ENCODE measurements at places on chromosomes 3 and 15.
A peak's percentile ranks its signal among the peaks of the same experiment; 100 is the strongest.

- no peak for DNase-seq
Observed at GRCh38 chr3:78139166-78139565, 1099.3 kb downstream of the ROBO2 start.

GRCh38 chr3:73192036-73192738, 130.7 kb downstream of the EBLN2 start:
- peak; percentile 85 for DNase-seq

DNA sequence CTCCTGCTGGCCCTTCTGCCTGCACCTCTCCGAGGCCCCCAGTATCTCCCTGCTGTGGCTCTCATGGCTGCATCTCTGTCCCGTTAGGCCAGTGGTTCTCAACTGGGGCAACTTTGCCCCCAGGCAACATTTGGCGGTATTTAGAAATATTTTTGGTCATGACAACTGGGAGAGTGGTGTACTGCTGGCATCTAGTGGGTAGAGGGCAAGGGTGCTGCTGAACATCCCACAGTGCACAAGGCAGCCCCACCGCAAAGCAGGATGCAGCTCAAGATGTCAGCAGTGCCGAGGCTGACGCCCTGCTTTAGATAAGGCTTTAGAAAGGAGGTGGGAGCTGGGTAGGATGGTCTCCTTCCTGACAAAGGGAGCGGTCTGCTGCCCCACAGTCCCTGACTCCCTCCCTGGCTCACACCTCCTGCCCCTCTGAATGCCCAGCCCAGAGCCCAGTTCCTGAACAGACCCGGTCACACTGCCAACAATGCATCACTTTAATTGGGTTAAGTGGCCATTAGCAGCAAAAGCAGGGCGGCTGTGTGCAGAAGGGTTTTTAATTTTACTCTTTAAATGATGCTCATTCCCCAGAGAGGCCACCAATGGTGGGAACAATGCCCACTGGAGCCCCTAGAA, 68.8 kb upstream of the TMEM115 start:
- peak; percentile 66 for DNase-seq

DNA sequence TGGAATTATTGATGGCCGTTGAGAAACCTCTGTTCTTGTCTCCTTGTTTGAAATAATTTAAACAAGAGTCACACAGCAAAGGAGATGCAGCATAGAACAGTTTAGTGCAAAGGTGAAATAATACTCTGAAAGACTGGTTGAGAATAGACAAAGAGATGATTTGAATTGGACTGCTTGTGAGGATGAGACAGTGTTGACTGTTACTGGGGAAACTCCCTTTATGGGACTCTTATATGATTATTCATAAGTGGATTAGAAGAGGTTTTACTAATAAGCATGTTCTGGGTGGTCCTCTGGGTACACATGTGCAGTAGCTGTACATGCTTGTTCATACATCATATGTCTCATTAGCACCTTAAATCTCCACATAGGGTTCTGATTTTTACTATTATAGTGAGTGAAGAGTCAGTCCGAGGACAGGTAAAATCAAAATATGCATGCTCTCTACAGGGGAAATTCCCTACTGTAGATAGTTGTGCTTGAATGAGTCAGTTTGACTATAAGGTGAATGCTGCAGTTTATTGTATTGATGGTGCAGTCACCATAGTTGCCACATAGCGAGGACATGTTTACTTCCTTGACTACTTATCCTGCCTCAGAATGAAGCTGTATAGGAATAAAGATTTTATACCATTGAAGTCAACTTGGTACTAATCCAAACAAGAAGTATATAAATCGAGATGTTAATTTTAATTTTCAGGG, 498.7 kb downstream of the CNTN6 start:
- DNase-seq, result no peak

GRCh38 chr3:65371053-65371452, 667.7 kb downstream of the MAGI1 start:
- no peak for DNase-seq

DNA sequence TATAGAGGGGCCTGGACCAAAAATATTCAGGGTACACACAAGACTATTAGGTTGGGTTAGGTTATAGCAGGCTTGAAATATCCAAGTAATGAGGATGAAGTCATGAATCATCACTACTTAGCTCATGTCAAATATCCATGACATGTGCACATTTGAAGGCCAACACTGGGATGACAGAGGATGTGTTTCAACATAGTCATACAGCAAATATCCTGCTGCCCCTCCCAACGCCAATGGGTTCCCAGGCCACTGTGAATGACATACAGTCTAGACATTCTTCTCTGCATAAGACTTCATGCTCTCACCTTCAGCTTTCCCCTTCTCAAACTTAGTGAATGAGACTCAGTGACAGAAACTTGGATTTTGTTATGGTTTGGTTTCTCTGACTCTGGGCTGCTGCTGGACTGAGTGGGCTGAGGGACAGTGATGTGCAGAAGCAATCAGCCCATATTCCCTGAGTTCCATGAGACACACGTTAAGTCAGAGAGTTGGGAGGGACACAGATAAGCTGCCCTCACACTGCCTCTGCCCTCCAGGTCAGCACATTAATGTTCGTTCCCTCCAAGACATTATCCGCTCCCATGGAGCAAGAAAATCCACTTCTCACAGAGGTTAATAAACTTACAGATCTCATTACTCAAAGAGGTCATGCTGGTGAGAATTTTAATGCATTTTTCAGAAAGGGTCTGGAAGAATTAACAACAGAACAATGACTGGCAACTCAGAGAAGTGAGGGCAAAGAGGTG, 15.4 kb downstream of the HOMER2 start:
- DNase-seq, result no peak

GRCh38 chr3:54988838-54989630, 61.2 kb upstream of the LRTM1 start:
- no peak for DNase-seq

- DNase-seq, result no peak
Observed at GRCh38 chr3:15273227-15273626, 59.2 kb downstream of the SH3BP5 start.

GRCh38 chr15:67411486-67411885, 109.4 kb upstream of the C15orf61 start:
- no peak for DNase-seq

GRCh38 chr3:30353711-30354467, 252.5 kb upstream of the TGFBR2 start:
- DNase-seq, result no peak

DNA sequence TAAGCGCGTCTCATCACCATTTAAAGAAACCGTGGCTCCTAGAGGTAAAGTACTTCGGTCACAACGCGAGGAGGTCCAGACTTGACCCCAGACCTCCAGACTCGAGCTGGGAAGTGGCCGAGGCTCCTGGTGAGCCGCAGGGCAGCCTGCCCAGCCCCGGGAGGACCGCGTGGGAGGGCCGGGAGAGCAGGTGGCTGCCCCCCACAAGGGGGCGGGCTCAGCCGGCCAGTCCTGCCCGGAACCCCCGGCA, at the start of gene SLC27A2:
SLC27A2 (plus strand) TSS at position 228 of the 250 bp plus-strand sequence. CDS start 232 bp downstream, outside the sequence.
- DNase-seq, result no peak

- DNase-seq, result no peak
Observed at GRCh38 chr15:101187820-101188636, 63.8 kb downstream of the CHSY1 start.

GRCh38 chr3:45965253-45965652, 22.0 kb downstream of the CXCR6 start:
- no peak for DNase-seq

DNA sequence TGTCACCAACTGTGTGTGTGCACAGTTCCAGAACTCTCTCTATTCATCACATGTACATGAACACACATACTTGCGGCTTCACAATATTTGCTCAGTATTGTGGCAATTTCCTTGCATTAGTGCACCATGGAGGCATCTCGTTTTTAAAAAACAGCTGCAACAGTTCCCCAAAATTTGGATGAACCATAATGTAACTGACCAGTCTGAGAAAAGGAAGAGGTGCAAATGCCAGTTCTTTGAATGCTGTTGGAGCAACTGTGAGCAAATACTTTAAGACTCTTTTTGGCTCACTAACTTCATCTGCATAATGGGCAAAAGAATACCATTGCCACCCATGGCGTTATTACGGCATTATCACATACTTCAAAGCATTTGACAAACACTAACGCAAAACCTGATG, 38.3 kb upstream of the PSMD6 start:
- DNase-seq, result no peak

DNA sequence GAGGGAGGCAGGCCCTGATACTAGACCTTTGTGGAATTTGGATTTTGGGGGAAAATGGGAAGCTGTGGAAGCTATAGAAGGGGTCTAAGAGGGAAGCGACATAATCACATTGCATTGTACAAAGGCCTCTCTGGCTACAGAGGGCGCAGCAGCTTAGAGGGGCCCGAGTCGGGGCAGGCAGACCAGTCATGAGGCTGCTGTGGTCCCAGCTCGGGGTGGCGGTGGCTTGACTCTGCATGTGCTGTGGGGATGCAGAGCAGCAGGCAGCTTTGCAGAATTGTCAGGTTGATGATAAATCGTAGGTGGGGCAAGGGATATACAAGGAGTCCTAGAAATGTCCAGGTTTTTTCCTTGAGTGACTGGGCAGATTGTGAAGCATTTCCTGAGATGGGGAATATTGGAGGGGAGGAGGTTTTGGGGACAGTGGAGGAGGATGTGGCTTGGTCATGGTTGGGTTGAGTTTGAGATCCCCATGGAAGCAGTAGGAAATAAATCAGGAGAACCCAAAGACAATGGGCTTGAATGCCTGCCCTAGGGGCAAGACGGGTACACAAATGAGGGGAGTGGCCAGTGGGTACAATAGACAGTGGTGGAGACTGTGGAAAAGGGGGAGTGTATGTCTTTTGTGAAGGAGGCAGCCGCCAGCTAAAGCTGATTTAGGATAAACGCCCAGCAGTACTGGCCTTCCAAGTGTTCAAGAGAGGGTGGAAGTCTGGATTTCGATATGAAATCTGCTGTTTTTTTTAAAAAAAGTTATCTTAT, 94.1 kb downstream of the HMG20A start:
- DNase-seq, result no peak

GRCh38 chr3:32457971-32458471, 44.6 kb downstream of the CMTM6 start:
- no peak for DNase-seq

GRCh38 chr3:103554451-103554850, 1119.6 kb downstream of the ZPLD1 start:
- DNase-seq, result no peak

GRCh38 chr15:39499042-39499441, 81.8 kb upstream of the THBS1 start:
- DNase-seq, result no peak

GRCh38 chr3:53552730-53553129, 58.3 kb downstream of the CACNA1D start:
- no peak for DNase-seq

- no peak for DNase-seq
Observed at GRCh38 chr15:48664436-48664835, 18.9 kb upstream of the FBN1 start.

DNA sequence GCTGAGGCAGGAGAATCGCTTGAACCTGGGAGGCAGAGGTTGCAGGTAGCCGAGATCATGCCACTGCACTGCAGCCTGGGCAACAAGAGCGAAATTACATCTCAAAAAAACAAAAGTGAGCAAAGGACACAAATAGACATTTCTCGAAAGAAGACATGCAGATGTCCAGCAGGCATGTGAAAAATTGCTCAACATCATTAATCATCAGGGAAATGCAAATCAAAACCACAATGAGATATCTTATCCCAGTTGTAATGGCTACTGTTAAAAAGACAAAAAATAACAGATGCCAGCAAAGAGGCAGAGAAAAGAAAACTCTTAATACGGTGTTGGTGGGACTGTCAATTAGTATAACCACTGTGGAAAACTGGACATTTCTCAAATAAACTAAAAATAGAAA, 20.9 kb downstream of the ASB7 start:
- DNase-seq, result no peak

DNA sequence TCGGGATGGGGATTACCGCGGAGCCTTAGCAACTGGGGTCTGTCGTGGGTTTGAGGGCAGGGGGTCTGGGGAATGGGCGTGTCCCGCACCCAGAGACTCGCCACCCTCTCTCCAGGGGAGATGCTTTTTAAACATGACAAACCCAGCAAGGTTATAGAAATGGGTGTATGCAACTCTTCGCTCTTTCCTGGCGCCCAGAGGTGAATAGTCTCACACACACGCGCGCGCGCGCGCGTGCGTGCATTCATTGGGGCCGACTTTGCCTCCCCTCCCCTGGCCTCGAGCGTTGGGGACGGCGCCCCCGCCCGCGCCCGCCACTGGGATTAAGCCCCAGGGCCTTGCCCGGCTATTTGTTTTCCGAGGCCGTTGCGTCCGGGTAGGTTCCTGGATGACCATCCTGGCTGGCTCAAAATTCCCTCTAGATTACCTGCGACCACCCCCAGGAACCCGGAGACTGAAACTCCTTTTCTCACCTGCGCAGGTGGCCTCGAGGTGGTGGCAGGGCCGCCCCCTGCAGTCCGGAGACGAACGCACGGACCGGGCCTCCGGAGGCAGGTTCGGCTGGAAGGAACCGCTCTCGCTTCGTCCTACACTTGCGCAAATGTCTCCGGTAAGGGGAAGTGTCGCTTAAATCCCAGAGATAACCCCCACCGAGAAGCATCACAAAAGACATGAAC, 777 bp downstream of the GPR160 start:
- no peak for DNase-seq

GRCh38 chr3:47251689-47252088, 30.9 kb downstream of the KIF9 start:
- no peak for DNase-seq

DNA sequence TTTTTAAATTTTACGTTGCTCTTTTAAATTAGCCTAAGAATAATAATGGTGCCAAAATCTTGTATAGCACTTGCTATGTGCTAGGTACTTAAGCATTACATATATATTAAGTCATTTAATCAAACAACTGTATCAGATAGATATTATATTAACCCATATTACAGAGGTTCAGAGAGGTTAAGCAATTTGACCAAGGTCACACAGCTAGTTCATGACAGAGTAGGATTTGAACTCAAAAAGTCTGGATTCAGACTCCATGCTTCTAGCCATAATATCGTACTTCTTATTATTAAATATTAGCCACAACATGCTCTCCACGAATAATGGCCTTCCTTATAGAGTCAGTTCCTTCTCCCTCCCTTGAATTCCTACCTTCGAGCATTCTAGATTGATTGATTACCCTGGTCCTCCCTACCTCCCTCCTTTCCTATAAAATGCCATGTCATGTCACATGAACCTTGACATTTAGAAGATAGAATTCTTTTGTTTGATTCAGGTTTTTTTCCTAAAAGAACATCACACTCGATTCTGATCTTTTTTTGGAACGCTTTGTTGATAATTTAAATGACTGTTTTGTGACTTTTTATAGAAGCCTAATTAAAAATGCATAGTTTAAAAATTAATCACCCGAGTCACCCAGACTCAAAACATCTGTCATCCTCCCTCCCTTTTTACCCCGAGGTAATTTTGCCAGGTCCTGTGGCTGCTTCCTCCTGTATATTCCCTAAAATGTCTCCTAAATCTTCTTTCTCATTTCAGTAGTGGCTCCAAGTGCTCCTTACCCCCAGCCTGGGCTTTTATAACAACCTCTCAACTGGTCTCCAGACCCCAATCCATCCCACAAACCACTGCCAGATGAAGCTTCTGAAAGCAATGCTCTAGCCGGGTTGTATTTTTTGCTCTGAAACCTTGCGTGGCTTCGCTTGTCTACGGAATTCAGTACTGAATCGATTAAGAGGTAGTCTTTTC, 8.5 kb upstream of the PSMD6 start:
- no peak for DNase-seq

Measured in SK-N-DZ (cell line).